ENCODE measurements at places on chromosomes 6 and 20.

GRCh38 chr6:128600397-128600951 is 80.1 kb upstream of the PTPRK start:
- DNase-seq: peak; percentile 94

DNA sequence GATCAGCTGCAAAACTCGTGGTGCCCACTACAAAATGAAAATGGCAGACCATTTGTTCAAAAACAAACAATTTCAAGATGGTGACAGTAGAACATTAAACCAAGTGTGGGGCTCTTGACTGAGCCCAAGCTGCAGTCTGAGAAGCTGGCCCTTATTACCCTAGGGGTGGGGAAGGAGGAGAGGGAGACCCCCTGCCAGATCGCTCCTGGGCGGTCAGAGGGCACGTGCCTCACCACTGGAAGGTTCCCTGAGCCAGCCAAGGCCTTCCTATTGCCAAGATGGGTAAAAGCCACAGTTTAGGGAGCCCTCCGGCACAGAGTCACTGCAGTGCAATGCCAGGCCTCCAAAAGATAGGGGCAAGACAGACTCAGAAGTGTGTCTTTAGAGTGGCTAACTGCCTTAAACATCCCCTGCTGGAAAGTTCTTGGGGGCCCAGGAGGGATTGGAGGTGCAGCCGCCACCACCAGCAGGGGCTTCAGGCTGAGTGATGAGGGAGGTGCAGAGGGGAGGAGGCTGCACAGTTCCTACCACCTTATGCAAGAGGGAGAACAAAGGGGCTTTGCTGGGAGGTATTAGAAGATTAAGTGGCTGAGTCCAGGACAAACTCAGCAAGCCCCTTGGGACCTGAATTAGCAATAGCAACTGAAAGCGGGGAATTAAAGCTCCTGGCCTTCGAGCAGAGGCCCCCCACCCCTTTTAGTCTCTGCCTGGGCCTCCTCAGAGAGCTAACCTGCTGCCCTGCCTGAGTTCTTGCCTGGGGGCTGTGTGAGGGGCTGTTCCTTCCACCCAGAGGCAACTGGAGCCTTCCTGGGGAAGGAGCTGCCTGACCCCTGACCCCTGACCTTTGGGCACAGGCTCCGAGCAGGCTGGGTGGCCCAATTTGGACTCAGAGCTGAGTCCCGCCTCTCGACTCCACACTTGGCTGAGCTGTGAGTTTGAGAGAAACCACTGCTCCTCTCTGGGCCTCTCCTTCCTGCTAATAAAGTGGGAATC is 88.4 kb downstream of the VEGFA start:
- no peak for DNase-seq

DNA sequence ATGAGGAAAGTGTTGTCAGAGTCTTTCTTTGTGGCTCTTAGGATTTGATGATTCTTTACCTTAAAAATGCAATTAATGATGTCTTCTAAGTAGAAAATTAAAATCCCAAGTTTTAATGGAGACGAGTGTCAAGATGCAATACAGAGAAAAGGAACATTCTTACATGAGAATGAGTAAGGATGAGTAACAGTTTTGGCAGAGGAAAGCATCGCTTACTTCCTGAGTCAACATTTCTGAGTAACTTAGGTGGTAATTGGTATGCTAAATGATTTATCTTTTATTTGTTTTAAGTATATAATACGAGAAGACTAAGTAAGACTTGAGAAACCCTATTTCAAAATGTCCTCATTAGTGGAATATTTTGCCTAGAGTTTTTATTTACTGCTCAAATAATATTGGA is 101.3 kb downstream of the RTN4IP1 start:
- DNase-seq: peak; percentile 96

DNA sequence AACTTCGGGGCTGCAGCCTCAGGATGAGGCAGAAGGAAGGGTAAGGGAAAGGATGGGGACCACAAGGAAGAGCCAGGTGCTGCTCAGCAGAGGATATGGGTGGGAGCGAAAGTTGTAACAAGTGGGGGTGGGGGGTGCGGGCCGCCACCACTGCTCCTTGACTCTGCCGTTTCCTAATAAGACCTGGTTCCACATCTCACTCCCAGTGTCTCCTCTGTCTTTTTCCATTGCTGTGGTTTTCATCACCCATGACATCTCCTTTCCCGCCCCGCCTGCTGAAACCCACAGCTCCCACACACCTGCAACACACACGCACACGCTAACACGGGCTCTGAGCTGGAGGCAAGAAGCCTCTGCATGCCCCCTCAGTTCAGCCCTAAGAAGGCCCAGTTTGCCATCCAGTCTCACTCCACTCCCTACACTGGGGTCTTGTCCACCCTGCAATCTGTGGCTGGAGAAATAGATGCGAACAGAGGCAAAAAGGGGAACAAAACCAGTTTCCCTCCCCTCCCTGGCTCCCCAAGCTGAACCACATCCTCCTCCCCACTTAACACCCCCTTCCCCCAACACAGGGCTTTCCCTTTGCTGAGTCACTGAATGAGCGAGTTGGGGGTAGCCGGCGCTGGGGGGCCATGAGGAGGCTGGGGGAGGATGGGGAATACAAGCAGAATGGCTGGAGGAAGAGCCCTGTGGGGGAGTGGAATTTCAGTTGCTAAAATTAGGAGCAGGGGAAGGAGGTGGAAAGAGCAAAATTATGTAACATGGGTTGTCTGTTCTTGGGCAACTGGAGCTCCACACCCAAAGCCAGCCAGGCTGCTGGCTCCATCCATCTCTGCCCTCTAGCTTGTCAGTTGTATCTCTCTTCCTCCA is 11.5 kb downstream of the NFKBIL1 start:
- DNase-seq: no peak

GRCh38 chr6:28125401-28125800 is 992 bp downstream of the ZSCAN16 start:
- no peak for DNase-seq

GRCh38 chr6:134830940-134831339 is 119.0 kb downstream of the ALDH8A1 start:
- no peak for DNase-seq

Measured in astrocyte of the spinal cord (primary cell).